Posterior cingulate gyrus (tissue), 11 donors: ENCODE measurements at places on chromosomes 16 and 17.

GRCh38 chr16:48616571-48616970 lies 6.6 kb upstream of the N4BP1 start:
- DNase-seq: no peak

- no peak for DNase-seq
Measured at GRCh38 chr17:66691644-66692420, 143.1 kb upstream of the CACNG5 start.

- DNase-seq: no peak
Measured at GRCh38 chr17:74410001-74410443, 21.9 kb upstream of the GPRC5C start.

DNA sequence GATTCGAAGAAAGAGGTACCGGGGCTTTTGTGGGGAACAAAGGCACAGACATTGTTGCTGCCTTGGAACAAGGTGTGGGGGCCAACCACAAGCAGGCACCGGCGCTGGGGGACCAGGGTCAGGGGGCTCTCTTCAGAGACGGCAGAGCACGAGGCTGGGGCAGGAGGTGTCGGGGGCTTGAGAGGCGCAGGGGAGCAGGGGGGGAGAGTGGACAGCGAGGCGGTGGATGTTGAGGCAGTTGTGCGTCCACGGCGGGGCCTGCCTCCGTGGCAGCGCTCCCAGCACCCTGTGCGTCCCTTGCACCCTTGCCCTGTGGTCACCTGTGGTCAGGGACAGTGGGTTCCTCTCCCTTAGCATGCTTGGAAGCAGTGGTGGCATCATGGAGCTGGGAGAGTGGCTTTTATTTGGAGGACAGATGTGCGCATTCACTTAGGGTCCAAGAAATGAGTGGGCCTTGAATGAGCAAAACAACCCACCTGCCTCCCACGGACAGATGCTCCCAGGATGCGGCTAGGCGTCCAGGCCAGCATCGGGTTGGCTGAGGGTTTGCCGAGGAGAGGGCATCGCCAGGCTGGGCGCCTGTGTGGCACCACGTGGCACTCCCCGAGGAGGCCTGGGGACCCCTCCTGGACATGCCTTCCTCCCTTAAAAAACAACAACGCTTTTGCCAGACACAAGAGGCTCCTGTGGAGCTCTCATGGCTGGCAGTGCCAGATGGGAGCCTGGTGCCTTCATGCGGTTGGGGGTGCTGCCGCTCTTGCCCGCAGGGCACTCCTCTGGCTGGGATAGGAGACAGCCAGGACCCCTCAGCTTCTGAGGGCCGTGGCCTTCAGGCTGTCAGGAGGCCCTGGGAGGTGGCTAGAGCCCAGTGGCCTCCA lies 113.0 kb downstream of the BANP start:
- DNase-seq: peak; percentile 85

DNA sequence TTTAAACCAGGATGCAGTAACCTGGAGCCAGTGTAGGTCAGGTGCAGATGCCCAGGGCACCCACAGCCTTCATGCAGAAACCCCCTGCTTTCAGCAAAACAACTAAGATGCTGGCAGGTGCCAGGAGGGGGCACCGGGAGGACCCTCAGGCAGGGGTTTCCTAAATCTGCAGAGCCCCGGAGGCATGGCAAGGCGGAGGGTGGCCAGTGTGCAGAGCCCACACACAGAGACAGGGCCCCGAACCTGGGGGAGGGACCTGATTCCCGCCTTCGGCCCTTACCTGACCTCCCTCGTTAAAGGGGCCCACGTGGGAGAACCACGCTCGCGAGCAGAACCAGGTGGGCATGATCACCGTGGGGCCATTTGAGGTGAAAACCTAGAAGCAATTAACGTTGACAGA lies 114.0 kb upstream of the METRNL start:
- no peak for DNase-seq

DNA sequence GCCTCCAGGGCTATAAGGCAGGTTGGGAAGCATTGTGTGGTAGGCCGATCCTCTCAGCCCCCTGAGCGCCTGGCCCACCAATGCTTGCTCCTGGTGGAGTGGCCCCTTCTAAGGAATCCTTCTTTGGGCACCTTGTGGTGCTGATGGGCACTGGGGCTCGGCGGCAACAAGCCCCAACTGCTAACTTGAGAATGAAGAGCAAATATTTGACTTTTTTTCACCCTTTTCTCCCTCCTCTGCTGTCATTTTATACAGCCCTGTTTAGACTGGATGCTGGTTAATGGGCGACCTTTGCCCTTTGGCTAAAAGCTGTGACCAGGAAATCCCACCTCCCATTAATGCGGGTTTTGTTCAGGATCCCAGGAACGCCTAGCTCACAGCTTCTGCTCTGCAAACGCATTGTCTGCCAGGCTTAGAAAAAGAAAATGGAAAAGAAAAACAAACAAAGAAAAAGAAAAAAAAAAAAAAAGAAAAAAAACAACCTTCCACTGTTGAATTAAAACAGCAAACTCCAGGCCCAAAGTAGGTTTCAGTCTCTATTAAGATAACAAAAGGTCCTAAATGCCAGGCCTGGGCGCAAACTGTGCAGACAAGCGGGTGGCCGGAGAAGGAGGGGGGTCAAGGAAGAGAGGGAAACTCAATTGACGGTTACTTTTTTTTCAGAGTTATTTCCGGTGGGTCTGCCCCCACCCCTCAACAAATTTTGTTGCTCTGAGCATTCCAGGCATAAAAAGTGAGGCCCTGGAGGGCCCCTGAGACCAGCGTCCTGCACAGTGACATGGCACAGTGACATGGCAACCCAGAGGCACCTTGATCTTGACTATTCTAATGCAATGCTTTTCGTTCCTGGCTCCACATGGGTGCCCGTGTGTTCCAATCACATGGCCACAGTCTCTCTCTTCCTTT lies 301.4 kb downstream of the MAF start:
- DNase-seq: no peak

DNA sequence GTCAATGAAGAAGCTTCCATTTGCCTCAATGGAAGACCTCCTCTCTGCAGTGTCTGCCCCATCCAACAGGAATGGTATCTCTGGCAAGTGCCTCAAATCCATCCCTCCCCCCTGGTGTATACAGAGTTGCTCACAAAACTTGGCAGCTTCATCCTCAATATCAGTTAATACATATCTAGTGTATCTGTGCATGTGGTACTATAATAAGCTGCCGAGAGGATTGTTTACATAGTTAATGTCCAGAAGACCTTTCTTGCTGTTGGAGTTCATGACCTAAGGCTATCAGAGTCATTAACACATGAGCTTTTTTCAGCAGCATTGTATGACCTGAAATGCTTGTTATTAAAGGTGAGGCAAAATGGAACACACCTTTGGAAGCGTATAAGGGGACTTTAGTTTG lies 14.0 kb upstream of the RASL10B start:
- no peak for DNase-seq

DNA sequence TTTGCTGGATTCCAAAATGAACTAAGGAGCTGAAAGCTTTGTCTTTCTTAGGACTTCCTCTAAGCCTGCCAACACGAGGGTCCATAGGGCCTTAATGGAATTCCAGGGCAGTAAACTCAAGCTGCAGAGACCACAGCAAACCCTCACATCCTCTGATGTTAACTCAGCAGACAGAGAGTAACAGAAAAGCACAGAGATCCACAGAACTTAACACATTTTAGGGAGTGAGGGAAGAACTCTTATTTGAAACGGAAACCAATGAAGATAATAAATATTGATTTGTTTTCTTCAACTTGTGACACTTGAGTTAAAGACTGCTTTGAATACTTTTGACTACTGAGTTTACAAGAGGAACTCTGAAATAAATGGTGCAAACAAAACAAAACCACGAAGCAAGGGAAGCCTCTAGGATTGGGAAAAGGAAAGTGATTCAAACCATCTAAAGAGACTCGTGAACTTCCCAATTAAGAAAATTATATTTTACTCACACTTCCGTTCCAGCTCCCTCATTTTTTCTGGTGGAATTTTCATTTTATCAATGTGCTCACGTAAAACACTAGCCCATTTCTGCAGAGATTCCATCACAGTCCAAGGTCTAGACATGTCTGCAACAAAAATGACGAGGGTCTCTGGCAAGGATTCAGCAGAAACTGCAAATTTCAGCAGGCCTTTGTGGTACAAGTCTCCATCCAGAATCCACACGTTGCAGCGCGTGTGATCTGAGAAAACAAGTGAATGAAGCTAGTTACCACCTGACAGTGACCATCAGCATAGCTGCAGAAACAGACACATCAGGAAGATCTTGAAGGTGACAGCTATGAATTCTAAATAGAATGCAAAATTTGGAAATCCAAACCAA lies 9.2 kb downstream of the DYNC1LI2 start:
- DNase-seq: no peak

DNA sequence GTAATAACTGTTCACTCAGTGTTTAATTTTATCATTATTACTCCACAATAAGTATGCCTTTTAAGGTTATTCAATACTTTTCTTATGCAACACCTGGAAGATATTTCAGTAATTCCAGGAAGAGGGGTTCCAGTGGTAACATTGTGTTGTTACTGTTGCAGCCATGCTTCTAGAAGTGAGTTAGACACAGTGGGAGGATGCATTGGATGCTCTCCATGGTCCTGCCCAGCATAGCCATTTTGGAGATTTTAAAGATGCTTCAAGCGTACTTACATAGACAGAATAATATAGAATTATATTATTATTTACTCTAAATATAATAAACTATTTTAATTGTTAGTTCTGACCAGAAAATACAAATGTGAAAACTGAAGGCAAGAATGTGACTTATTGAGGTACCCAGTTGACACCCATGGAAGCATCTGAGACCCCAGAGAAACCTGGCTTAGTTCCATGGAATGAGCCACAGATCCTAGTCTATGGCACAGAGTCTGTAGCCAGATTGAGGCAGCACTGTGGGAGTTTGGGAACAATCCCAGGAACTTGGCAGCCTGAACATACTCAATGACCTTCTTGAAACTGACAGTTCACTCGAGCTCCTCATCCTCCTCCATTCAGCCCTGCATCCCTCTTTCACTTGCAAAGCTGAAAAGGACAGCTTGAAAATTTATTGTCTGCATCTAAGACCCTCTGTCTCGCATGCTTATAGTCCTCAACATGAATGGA lies 190.1 kb upstream of the HS3ST4 start:
- DNase-seq: no peak

GRCh38 chr17:75366432-75366831 lies 39.0 kb downstream of the GRB2 start:
- DNase-seq: no peak

GRCh38 chr17:38742411-38743308 lies 5.5 kb downstream of the PCGF2 start:
- DNase-seq: no peak

DNA sequence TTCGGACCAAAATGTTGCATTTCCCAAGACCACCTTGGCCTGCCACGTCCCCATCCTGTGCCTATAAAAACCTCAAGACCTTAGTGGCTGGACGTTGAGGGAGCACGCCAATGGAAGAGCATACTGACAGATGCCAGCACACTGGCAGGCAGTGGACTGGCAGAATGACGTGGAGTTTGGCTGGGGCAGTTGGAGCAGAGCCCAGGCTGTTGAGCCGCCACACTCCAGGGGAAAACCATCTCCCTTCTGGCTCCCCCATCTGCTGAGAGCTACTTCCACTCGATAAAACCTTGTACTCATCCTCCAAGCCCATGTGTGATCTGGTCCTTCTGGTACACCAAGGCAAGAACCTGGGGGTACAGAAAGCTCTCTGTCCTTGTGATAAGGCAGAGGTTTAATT lies 494.1 kb downstream of the CDH11 start:
- no peak for DNase-seq

DNA sequence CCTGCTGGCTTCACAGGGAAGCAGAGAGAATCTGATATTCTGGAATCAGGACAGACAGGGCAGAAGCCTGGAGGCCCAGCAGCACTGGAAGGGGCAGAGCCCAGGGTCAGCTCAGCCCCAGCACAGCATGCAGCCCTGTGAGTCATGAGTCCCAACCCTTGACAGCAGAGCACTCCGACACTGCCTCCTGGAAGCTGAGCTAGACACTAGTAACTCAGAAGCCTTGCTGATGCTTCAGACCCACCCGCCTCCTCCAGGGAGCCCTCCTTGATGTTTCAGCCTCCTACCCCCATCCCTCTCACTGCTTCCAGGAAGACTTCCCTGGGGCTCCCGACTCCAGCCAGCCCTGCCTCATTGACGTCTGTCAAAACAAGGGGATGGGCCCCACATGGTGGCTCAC lies 6.9 kb downstream of the CAMKK1 start:
- no peak for DNase-seq

- no peak for DNase-seq
Measured at GRCh38 chr16:2042171-2042985, 5.3 kb downstream of the NTHL1 start.

DNA sequence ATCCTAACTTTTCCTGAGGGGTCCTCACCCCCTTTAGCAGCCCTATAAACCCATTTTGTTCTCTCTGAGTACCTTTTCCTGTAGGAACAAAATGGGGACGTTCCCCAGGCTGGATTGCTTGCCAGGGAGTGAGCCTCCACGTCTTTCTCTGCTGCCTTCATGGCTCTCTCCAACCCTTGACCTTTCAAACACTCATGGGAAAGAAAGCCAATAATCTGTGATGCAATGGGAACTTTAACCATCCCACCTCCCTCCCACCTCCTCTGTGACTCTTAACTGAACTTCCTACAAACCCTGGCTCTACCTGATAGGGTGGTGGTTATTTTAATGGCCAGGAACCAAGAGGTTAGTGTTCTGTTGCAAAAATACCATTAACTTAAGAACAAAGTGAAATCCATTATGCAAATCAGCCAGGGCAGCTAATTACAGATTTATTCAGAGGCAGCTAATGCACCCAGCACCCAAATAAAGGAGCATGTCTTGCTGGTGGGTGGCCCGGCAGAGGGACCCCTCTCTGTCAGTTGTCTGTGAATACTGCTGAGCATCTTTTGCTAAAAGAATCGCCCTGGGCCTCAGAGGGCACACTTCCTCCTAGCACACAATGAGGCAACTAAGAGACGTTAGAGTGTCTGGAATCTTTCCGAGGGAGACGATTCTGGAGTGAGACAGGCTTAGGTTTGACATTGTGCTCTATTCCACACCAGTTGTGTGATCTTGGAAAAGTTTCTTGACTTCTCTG lies 3.0 kb downstream of the PIPOX start:
- DNase-seq: no peak

GRCh38 chr17:57624386-57624785 lies 120.7 kb downstream of the CCDC182 start:
- no peak for DNase-seq

DNA sequence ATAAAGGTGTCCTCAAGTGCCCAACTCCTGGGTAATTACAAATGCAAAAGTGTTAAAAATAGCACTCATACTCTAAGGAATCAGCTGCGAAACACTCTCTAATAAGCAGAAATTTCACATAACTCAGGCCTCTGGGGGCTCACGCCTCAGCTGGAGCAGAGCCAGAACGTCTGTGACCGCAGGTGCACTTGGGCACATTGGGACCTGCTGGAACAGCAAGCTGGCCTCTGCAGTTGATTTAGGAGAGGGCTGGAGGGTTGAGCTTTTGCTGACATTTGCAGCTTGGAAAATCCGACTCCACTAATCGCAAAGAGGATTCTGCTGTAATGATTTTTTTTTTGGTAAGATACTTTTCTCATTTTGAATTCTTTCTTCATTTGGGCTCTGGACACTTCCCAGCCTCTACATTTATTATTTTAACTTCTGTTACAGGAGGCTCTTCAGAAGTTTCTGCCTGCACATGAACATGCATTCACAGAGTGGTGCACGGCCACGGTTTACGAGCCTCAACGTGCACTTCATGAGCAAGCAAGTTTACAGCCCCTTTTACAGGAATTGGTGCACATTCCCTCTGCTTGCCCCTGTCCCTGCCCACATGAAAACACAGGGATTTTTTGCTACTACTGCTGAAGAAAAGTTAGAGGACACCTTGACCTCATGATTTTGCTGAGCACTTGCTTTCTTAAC lies 4.1 kb upstream of the SNTB2 start:
- no peak for DNase-seq
